ENCODE measurements at places on chromosomes 7 and 10.

DNA sequence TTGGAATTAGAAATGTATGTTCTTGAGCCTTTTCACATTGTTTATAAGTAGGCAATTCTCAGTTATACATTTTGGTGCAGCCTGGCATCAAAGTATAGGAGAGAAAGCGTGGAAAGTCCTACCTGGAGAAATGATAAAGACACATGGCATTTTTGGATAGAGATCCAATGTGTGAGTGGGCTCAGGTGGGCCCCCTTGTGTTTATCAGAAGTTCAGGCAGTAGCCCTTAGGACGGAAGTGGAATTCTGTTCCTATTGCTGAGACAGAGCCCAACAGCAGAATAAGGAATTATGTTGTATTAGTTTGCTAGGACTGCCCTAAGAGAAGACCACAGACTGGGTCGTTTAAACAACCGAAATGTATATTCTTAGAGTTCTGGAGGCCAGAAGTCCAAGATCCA lies 85.2 kb upstream of the AMPH start:
- no peak for DNase-seq

GRCh38 chr7:112080441-112080840 lies 125.8 kb downstream of the DOCK4 start:
- no peak for DNase-seq

- DNase-seq: no peak
These were observed 5.7 kb upstream of the ZMIZ1 start for GRCh38 chr10:79063071-79063491.

DNA sequence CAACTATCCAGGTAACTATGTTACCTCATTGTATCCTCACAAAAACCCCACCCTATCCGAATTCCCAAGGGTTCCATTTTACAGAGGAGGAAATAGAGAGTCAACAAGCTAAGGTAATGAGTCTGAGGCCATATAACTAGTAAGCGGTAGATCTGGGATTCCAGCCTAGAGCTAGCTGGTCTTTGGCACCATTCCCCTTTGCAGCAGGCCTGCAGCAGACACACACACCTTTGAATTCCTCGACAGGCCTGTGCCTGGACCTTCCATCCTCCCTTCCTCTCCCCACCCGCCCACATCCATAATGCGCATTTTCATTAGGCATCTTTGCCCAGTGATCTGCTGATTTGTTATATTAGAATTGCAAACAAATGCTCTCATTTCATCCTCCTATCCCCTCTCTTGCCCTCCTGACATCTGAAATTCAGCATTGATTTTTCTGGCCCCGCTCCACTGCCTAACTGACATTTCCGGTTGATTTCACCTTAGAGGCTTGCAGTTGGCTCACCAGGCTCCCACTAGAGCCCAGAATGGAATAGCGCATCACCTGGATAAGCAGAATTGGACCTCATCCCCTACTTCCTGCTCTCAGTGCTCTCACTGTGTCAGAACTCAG lies 129.5 kb downstream of the PLXNA4 start:
- no peak for DNase-seq

- DNase-seq: no peak
These were observed 26.4 kb downstream of the GLUD1 start for GRCh38 chr10:87068281-87068680.

DNA sequence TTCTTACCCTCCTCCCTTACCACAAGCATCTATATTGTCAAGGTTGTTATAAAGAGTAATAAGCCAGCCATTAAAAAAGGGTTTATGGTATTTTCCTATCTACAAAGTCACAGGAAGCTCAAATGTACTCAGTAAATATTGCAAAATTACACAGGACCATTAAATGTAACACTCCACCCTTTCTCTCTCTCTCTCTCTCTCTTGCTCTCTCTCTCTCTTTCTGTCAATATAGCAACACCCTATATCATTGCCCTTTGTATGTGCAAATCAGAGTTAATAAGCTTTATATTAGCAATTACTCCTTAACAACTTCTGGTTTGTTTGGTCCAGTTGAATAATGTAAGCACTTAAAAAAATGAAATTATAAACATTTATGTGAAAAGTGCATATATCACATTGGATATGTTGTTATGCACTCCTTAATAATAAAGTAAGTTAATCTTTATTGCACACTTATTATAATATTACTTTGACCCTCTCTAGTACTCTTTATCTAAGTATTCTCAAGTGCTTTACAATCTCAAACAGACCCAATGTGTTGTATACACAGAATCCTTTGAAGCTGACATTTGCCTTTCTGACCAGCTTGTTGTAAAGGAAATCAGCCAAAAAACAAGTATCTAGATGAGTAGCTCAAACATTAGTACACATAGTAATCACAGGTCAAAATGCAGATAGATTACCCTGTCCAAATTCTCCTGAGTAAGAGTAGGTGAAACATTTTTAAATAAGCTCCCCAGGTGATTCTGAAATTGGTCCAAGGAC lies 93.2 kb downstream of the CFTR start:
- DNase-seq: no peak

GRCh38 chr7:55083206-55083605 lies 64.4 kb downstream of the EGFR start:
- DNase-seq: no peak

GRCh38 chr7:79593866-79594301 lies 140.4 kb upstream of the MAGI2 start:
- no peak for DNase-seq

DNA sequence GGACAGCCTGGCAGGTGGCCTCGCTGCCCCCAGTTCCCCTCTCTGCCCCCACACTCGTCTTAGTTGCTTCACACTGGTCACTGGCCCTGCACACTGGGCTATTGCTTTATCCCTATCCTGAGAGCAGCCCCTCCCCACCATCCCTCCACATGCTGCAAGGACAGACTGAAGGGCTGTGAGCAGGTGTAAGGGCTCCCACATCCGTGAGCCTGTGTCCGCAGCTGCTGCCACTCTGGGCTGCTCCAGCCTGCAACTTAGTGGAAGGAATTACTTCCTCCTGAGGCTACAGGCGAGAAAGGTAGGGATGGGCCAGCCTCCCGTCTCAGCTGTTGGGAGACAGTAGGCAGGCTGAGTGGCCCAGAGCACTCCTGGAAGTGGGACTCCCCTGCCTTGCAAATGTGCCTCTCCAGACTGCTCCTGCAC lies 3.8 kb downstream of the RARRES2 start:
- no peak for DNase-seq

DNA sequence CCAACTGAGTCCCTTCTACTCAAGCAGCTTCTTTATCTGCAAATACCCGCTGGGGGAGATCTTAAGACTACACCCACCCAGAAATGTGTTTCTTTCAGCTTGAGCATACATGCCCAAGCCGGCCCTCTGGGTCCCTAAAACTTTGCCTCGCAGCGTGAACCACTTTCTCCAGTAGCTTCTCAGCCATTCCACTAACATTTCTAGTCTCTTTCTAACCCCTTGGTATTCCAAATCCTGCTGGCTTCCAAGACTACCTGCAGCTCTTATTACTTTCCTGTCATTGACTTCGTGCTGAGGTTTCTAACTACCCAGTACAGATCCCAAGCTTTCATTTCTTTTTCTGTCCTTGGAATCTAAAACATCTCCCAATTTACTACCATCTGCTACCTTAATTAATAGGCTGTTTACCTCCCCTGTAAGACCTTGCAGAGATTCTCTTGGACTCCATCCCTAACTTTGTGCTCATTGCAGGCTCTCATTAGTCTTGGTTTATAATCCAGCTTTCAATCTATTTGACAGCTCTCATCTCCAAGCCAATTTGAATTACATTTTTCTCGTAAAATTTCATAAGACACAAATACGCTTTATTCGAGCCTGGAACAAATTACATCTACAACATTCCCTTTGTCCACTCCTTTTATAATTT lies 153.6 kb downstream of the FGFR2 start:
- no peak for DNase-seq

DNA sequence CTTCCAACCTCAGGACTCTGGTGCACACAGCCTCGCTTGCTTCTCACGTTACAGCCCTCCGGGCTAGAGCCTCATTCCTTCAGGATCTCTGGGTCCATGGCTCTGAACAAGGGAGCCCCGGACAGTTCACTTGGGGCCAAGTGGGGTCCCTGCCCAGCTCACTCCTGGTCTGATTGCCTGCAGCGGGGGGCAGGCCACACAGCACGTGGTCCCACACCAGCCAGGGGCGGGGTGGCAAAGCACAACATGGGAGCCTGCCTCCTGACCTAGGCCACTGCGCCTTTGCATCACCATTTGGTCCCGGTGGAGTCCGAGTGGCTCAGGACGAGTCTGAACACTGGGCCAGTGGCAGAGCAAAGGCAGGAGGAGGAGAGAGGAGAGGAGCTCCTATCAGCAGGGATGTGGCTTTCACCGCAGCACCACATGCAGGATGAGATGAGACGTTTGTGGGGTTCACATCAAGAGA lies 13.4 kb upstream of the CRYGN start:
- DNase-seq: no peak

- no peak for DNase-seq
These were observed 169.5 kb downstream of the C1GALT1 start for GRCh38 chr7:7351832-7352231.

Measured in stimulated activated CD8-positive, alpha-beta memory T cell treated with anti-CD3 and anti-CD28 coated beads, Interleukin-4, amount 100 ng/mL, for 4 hours (primary cell).